IPS DF 6.9 (cell line): ENCODE measurements at places on chromosomes 4 and X.

- DNase-seq: no peak
Measured at GRCh38 chrX:13120017-13120416, 75.6 kb upstream of the FAM9C start.

- DNase-seq: no peak
Measured at GRCh38 chrX:124994404-124994803, 325.3 kb upstream of the TEX13C start.

- no peak for DNase-seq
Measured at GRCh38 chr4:173516621-173517524, 13.2 kb downstream of the HAND2 start.

DNA sequence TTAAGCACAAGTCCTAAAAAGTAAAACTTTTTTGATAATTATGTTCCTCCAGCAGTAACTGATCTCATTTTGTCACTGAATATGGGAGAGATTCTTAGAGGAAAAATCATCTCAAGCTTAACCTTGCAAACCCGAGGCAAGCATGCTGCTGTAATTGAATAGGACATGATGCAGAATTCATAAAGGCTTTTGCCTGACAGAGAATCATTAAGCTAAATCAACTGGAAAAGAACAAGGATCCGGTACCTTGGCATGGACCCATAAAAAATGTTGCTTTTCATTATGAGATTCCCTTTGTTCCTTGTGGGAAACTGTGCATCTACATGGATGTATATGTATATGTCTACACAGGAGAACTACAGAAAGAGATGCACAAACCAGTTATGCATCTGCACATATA is 149.1 kb downstream of the PAPSS1 start:
- DNase-seq: no peak

DNA sequence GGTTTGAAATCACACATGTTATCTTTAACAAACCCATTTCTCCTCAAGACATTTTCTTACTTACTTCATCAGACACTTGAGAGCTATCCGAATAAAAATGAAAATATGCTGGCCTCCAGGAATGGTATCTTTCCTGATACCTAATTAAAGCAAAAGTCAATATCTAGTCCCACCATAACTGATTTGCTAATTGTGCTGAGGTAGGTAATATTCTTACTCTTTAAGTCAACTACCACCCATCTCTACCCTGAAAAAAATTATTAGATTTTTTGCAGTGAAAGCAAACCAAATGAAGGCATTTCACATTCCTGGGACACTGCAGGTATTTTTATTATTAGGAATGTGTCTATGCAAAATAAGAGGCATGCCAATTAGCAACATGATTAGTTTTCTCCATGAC is 175.8 kb downstream of the QDPR start:
- DNase-seq: no peak

DNA sequence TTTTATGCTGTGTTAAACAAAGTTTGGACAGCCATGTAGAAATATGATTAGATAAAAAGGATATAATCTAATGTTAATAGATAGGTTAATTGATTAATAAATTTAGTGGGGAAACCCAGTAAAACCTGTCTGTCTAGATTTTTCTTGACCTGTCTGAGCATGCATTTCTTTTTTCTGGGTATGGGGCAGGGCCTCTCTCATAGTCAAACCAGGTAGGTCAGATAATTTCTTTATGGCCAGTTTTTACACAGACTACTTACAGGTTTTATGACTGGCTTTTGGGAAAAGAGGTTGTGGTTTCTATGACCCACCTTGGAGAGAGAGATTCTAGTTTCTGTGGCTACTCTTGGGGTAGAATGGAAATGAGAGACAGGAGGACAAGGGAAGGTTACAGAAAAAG is 135.6 kb upstream of the EPHA5 start:
- DNase-seq: no peak

GRCh38 chrX:37922928-37923327 is 75.6 kb upstream of the DYNLT3 start:
- DNase-seq: no peak

GRCh38 chr4:101724093-101724492 is 66.4 kb upstream of the BANK1 start:
- no peak for DNase-seq

GRCh38 chr4:40310225-40310624 is 24.9 kb upstream of the CHRNA9 start:
- DNase-seq: no peak

DNA sequence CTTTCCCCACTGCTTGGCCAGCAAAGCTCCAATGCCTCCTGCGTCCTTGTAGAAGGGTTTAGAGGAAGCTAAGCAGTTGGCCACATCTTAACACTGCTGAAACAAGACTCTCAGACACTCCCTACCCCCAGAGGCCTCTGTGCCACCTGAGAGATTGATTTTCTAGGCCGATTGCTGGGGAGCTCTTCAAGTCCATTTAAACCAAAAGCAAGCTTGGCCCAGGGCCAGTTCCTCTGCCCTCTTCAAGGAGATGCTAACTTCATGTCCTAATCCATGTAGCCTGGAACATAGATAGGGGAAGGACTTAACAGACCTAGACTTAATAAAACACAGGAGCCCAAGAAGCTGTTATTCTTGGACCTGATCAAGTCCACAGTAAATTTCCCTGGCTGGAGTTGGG is 27.2 kb upstream of the FMR1NB start:
- no peak for DNase-seq

DNA sequence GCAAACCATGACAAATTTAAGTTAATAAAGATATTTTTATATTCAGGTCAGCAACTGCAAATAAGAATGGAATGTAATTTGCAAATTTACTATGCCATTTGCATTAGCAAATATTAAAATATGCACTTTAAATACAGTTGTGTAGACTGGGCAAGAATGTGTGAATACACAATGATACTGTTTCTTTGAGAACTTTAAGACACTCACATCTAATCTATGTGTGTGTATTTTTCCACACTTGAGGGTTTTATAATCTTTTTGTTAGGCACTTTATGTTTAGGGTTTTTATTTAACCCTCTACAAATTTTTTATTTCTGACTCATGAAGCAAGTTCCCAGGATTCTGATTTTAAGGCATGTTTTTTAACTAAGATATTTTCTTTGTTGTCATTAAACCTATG is 23.9 kb upstream of the NDNF start:
- DNase-seq: no peak

- DNase-seq: no peak
Measured at GRCh38 chrX:82127228-82128123, 925.6 kb downstream of the SH3BGRL start.

GRCh38 chrX:153821066-153821465 is 9.3 kb downstream of the PDZD4 start:
- DNase-seq: no peak

DNA sequence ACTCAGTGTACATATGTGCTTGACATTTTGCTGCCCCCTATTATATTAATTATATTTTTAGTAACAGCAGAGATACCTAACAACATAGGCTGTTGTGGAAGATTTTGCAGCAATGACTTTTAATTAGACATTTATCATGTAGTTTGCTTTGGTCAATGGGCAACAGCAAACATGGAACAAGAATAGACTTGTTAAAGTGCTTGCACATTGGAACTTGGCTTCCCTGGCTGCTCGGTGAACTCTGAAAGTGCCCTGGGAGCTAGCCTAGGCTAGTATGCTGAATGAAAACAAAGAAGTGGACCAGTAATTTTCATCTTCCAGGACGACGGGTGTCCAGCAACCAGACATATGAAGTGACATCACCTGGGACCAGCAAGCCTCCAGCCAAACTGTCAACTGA is 1157.1 kb downstream of the ARAP2 start:
- no peak for DNase-seq

DNA sequence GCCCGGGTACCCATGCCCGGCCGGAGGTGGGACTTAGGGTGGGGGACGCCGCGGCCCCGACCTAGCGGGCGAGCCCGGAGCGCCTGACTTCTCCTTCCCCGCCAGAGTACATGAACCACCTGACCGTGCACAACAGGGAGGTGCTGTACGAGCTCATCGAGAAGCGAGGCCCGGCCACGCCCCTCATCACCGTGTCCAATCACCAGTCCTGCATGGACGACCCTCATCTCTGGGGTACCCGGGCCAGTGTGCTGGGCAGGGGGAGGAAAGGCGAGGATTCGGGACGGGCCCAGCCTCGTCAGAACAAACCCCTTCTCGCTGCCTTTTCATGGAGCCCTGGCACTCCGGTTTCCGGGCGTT is 622 bp downstream of the TAFAZZIN start:
- no peak for DNase-seq

DNA sequence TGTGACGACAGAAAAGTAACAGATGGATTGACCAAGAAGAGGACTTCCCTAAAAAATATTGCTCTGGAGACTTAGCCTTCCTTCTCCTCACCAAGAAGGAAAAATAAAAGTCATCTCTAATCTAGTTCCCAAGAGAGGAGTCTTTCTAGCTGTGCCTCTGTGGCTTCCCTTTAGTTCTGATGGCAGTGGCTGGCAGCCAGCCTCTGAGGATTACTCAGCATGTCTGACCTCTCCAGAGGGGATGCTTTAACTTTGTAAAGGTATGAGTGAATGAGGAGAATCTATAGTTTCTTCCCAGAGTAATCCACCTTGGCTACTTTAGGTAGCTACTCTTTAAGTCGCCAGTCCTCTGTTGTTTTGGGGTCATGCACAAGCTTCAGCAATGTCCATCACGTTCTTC is 163.9 kb upstream of the KIT start:
- DNase-seq: no peak

DNA sequence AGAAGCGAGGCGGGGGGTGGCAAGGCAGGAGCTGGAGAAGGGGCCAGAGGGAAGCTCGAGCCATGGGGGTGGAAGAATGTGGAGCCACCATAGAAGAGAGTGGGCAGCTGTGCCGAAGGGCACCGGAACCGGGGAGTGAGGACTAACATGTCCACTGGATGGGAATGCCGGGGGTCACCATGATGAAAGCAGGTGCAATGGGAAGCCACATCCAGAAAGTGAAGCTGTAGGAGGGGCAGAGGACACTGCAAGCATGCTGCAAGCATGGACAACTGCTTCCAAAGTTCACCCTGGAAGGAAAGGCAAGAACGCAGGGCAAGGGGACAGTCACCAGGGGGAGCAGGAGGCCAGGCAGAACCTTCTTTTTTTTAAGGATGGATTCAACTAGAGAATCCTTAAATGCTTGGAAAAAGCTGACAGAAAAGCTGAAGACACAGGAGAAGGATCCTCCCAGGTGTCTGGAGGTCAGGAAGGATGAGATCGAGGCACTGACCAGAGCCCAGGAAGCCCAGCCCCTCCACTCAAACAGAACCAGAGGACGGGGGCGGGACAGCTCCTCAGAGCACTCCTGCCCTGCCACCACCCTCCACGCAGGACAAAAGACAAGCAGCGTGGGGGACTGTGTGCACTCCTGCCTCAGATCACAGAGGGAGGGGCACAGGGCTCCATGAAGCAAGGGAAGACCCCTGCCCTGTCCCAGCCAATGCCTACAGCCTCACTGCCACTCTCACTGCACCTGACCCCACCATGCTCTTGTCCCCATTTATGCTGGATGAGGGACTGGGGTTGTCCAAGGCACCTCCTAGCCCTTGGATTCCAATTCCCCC is 169.2 kb downstream of the AFAP1 start:
- peak; percentile 9 for DNase-seq

DNA sequence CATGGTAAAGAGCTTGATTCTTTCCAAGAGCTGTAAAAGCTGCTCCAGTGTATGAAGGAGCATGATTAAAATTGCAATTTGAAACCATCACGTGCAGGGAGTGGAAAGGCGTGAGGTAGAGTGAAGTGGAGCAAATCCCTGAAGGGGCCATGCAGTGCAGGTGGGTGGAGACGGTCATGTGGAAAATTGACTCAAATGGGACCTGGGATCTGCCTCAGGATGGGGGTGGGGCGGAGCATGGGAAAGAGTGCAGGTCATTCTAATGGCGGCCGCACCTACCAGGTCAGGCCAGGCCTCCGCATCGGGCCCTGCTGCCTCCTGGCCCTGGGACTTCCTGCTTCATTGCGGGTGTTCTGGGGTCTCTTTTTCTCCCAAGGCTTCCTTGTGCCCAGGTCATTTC is 25.3 kb upstream of the TRIM60 start:
- no peak for DNase-seq

DNA sequence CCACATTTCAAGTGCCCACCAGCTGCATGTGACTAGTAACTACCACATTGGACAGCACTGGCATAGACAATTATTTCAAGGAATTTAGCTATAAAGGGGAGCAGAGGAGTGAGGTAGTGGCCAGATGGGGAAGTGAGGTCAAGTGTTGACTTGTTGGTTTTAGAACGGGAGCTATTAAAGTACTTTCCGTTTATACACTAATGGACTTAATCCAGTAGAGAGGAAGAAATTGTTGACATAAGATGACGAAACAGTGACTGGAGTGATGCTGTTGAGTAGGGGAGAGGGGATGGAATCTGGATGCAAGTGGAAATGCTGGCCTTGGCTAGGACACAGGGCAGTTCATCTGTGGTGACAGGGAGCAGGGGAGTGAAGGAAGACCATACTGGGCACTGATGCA is 154.4 kb downstream of the AMMECR1 start:
- DNase-seq: no peak
